ENCODE measurements at places on chromosomes 12 and 14.

- DNase-seq, result peak; percentile 38
These were observed at the start of gene SVOP for GRCh38 chr12:109020796-109021380. Gene SVOP (minus strand): TSS chr12:109021068. CDS start chr12:109020868, 200 bp downstream.

DNA sequence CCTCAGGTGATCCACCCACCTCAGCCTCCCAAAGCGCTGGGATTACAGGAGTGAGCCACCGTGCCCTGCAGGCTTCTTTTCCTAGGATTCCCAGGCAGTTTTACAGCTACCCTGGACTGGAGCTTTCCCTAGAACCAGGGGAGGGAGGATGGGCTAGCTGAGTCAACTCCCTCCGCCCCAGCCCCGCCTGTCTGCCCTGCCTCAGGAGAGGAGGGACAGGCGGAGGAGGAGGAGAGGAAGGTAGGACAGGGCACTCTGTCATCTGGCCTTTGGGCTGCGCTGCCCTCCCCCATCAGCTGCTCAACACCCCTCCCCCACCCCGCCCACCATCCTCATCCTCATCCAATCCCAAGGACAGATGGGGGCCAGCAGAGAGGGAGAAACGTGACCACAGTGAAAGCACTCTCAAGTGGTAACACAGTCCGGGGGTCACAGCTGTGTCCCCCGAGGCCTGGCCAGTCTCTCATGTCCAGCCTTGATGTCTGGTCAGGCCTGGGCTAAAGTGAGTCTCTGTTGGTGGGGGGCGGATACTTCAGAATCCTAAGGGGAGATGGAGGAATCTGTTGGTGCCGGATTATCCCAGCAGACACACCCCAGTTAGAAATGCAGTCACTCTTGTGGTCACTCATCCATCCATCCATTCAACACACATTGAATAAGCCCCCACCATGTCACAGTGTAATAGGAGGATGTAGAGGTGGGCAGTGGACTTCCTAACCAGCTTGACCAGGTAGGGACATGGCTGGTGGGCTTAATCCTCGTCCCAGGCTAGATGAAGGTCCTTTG lies 12.3 kb downstream of the FIGNL2 start:
- DNase-seq, result no peak

GRCh38 chr14:100074431-100075100 lies 9.3 kb downstream of the EVL start:
- DNase-seq, result no peak

DNA sequence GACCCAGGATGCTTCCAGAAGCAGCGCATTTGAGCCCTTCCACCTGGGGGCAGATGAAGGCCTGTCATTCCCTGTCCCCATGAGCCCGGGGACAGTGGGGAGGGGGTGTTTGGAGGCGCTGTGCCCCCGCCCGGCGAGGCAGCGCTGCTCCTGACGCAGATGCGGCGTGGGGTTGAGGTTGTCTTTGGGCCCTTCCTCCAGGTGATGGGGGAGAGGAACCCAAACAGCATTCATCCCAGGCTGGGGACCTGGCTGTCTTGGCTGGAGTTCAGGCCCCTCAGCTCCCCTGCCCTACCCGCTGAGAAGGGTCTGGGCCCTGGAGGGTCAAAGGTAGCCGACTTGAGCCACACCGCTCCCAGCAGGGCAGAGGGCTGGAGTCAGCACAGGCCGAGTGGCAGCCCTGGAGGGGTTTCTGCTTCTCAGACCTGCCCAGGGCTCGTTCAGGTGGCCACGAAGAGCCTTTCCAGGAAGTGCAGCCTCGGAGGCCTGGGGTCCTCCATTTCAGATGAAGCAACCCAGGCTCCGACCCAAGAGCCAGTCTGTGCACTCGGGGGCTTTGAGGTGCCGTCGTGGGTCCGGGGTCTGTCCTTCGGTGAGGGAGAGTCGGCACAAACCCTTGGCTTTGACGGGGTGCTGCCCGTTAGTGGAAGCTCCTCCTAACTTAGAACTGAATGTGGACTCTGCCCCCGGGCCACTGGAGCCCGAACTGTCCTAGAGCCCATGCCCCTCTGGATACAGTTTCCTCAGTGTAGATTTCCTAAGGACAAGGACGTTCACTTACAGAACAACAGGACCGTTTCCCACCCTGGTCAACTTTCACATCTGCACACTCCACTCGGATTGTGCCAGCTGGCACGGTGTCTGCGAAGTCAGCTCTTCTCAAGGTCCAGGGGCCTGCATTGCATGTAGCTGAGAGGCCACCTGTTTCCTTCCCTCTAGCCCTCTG lies 16.1 kb downstream of the ACADS start:
- no peak for DNase-seq

GRCh38 chr12:57171668-57172067 lies 24.2 kb upstream of the LRP1-AS start:
- no peak for DNase-seq

- no peak for DNase-seq
These were observed 575.5 kb downstream of the PRKD1 start for GRCh38 chr14:29351996-29352705.

DNA sequence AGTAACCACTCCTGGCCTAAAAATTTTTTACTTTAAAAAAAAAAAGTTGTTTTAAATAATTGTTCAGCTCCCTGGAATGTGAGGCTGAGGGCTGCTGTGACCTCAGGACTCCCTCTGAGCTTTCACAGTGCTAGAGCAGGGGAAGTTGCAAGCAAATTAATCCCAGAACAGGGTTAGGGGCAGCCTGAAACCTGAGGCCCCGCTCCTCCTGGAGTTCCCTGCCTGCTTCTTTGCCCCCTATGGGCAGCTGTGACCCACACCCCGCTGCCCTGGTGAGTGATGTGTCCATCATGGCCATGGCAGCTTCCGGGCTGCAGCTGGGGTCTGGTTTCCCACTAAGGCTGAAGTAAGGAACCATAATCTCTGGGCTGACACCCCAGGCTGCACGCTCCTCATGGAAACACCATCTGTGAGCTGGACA lies 9.5 kb downstream of the RITA1 start:
- DNase-seq, result no peak

DNA sequence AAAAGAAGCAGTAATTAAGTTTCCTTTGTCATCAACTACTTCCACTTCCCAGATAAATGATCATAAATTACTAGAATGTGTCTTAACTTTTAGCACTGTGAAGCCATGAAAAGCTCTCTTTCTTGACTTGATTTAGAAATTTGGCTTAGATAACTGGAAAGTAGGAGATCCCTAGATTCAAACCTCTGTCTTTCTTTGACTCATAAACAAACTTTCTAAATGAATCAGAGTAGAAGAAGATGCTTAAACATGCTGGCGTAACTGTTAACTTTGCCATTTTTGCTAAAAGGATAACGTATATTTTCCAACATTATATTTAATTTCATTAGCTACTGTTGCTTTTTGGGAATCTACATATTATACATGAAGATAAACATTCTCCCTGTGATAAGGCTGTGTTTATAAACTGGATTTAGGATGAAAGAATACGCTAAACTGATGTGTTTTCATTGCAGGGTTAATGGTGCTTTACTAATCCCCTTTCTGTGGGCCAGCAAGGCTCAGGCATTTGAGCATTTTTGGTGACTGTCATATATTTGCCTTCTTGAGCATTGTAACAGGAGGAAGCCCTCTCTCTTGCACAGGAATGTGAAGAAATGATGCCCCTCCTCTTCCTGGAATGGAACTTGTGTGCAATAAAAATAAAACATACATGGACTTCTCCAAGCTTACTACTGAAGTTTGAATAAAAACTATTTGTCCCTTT lies 301.4 kb downstream of the BMP4 start:
- DNase-seq, result no peak

- DNase-seq, result no peak
These were observed 31.8 kb upstream of the GNS start for GRCh38 chr12:64791036-64791435.

GRCh38 chr12:127107744-127108143 lies 1159.2 kb upstream of the TMEM132C start:
- DNase-seq, result no peak

DNA sequence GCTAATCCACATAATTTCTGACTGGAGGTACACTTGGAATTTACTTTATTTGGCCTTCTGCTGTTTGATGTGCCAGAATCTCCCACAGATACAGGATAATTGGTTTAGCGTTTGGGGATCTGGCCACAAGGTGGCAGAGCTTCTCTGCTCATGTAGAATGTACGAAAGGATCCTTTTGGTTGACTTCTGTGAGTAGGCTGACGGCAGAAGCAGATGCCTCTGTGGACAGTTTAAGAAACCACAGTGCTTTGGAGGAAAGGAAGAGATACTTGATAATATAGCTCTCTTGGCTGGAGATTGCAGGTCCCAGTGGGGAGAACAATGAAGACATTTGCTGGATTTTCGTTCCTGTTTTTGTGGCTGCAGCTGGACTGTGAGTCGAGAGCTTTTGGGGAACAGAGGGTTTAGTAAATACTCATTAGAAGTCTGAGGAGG lies 75.3 kb upstream of the OR4E1 start:
- DNase-seq, result peak; percentile 29

DNA sequence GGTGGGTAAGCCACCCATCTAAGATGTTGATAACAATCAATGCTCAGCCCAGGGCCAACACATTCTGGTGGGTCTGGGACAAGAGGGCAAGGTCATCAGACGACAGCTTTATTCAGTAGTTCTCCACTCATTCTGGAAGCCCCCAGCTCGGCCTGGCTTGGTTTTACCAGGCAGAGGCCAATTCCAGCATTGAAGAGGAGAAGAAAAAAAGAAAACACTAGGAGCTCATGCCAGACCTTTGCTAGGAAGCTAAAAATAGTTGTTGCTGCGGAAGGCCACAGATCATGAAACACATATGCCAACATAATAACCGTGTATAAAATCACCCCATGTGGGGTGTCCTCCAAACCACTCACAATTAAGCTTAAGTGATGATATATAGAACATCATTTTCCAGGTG lies 44.4 kb downstream of the CCDC60 start:
- no peak for DNase-seq

DNA sequence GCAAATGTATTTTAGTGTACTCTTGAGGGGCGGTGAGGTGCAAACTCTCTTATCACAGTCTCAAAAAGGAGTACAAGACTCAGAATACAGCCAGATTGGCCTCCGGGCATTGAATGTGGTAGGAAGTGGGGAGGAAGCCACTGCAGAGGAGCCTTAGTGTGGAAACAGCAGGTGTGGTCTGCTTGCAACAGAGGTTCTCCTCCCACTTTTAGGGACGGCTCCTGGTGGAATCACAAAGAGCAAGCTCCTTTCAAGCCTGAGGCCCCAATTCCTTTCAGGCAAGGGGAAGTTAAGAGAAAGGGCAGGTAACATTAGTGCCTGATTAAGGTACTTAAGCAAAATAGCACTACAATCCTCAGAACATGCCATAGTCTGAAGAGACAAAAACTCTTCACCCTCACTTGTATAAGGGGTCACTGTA lies 23.7 kb upstream of the SLC2A3 start:
- DNase-seq, result no peak

GRCh38 chr12:91100906-91101305 lies 10.4 kb downstream of the LUM start:
- no peak for DNase-seq

DNA sequence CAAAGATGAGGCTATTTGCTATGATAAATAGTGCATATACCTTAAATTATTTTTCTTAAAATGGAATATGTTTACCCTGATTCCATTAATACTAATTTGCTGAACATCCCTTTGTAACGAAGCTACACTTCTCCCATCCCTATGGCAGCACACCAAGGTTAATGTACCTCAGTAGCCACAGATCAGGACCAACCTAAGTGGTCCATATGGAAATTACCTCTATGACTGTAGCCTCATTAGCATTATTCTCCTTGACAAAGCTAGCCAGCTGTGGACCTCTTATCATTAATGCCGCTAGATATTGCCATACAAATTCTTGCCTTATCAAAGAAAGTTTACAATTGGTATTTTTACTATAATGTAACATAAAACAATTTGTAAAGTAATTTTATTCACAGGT lies 76.9 kb upstream of the GARIN2 start:
- no peak for DNase-seq

DNA sequence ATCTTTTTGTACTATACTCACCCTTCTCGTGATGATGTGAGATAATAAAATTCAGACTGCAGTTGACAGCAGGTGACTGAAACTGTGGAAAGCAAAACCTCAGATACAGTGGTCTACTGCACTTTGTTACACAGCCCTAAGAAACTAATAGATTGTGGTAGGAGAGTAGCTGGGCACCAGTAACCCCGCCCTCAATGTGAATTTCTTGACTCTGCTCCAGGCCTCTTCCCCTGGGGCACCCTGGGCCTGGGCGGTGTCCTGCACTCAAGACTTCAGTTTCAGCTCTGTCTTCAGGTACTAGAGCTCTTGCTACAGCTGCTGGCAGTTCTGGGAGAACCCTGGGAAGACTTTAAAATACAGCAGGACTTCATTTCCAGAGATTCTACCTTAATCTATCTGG lies 197.6 kb upstream of the AVPR1A start:
- DNase-seq, result no peak

- no peak for DNase-seq
These were observed 174.0 kb downstream of the ASCL4 start for GRCh38 chr12:107948391-107948945.

DNA sequence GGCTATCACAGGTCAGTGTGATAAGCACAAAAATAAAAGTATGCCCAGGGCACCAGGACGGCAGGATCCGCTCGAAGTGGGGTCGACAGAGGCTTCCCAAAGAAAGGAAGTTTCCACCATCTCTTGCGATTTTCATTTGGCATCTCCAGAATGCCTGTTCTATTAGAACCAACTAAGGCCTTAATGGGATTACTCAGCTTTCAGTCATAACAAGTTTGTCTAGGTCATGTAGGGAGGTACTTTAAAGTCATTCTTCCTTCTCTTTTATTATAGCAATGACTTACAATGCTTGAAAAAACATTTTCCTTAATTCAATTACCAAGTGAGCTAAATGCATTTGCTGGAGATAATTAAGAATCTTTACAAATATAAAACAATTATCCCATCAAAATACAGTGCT lies 83.6 kb upstream of the DIO3 start:
- DNase-seq, result no peak

- no peak for DNase-seq
These were observed 19.8 kb upstream of the CABP1 start for GRCh38 chr12:120620624-120621023.

DNA sequence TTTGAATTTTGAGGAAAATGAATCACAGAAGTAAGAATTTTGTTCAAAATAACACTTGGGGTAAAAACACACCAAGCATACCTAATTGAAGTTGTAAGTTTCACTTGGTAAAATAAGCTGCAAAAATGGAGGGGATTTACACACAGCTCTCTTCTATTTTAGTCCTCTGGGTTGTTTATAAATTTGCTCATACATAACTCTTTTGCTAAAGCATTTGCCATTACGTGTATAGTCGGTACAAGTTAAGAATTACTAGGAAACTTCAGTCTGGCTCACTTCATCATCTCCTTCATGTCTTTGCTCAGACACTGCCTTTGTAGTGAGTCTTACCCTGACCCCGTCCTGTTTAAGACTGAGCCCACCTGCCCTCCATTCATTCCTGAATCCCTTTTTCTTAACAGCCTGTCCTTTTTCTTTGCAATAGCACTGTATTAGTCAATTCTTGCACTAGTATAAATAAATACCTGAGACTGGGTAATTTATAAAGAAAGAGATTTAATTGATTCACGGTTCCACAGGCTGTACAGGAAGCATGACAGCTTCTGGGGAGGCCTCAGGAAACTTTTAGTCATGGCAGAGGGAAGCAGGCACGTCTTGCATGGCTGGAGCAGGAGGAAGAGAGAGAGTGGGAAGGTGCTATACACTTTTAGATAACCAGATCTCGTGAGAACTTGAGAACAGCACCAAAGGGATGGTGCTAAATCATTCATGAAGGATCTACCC lies 451.1 kb downstream of the PCNX1 start:
- no peak for DNase-seq
